Natural killer cell (primary cell): ENCODE measurements at places on chromosomes 4 and X.

DNA sequence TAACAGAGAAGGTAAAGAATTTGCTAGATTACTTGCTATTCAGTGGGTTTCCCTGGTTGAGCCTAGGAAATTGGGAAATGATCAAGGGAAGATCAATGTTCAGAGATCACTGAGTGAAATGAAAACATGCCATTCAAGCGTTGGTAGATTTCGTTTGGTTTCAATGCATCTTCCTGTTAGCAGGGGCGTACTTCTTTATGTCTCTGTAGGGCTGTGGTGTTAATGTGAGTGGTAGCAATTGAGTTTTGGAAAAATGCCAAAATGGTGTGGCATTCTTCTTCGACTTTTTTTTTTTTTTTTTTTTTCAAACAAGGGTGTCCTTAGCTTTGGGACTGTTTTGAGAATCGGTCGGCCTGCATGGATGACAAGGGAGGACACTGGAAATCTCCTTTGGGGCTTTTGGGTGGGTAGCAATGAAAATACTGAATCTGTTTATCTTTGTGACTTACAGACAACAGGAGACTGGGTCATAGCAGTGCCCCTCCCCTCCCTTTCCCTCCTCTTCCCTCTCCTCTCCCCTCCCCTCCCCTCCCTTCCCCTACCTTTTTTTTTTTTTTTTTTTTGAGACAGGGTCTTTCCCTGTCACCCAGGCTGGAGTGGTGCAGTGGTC, 50.4 kb downstream of the SPRY1 start:
- H3K27ac ChIP-seq = no peak overlapping the region
- H3K27me3 ChIP-seq = no peaks in the 10 kb centered on the region
- H3K4me3 ChIP-seq = no peak overlapping the region
- peaks cover 16% of the 10 kb centered on the region for H3K4me1 ChIP-seq
- no peak for DNase-seq

DNA sequence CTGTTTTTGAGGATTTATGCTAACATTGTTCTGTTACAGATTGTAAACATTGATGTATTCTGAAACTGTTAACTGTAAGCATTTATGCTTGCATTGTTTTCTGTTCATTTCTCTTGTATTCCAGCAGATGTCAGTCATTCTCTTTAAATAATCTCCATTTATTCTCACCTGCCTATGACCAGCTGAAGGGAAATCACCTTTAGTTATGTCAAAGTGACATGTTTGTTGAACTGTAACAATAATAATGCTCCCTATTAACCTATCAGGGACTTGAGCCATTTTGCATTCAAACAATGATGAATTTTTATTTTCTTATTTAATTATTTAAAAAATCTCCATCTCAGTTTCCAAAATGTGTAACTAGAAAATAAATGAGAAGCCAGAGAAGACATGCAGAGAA, 58.0 kb downstream of the SPCS3 start:
- H3K27ac ChIP-seq = no peak overlapping the region
- H3K4me1 ChIP-seq = no peaks in the 10 kb centered on the region
- peak; percentile 6 for DNase-seq
- H3K4me3 ChIP-seq = no peak overlapping the region
- no peaks in the 10 kb centered on the region for H3K27me3 ChIP-seq

GRCh38 chrX:153608806-153609205, 9.9 kb upstream of the CCNQ start:
- H3K4me3 ChIP-seq = no peak overlapping the region
- peaks cover 11% of the 10 kb centered on the region for H3K4me1 ChIP-seq
- H3K27ac ChIP-seq = no peak overlapping the region
- H3K27me3 ChIP-seq = no peaks in the 10 kb centered on the region
- DNase-seq = no peak

GRCh38 chrX:46627711-46628419, 54.3 kb downstream of the CHST7 start:
- H3K27ac ChIP-seq = peak overlapping the region; percentile 50
- DNase-seq = no peak
- H3K36me3 ChIP-seq = no peaks in the 10 kb centered on the region
- no peak overlapping the region for H3K4me3 ChIP-seq
- no peaks in the 10 kb centered on the region for H3K27me3 ChIP-seq

GRCh38 chr4:961351-962230, 11.8 kb downstream of the DGKQ start:
- H3K27me3 ChIP-seq = no peaks in the 10 kb centered on the region
- no peak overlapping the region for H3K27ac ChIP-seq
- H3K4me3 ChIP-seq = no peak overlapping the region
- H3K36me3 ChIP-seq = peaks cover 59% of the 10 kb centered on the region

- no peak overlapping the region for H3K27ac ChIP-seq
- no peak overlapping the region for H3K4me3 ChIP-seq
- no peaks in the 10 kb centered on the region for H3K36me3 ChIP-seq
- H3K27me3 ChIP-seq = no peaks in the 10 kb centered on the region
- DNase-seq = no peak
Observed at GRCh38 chrX:148593146-148593545, 92.7 kb downstream of the AFF2 start.

DNA sequence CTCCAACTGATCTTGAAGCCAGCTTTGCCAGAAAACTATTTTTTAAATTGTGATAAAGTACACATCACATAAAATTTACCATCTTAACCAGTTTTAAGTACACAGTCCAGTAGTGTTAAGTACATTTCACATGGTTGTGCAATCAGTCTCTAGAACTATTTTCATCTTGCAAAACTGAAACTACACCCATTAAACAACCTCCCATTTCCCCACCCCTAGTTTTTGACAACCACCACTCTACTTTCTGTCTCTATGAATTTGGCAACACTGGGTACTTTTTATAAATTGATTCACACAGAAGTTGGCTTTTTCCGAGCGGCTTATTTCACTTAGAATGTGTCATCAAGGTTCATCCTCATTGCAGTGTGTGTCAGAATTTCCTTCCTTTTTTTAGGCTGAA, 31.0 kb downstream of the TRPC5 start:
- H3K27me3 ChIP-seq = no peaks in the 10 kb centered on the region
- DNase-seq = no peak
- no peak overlapping the region for H3K27ac ChIP-seq
- no peaks in the 10 kb centered on the region for H3K4me1 ChIP-seq
- H3K36me3 ChIP-seq = no peaks in the 10 kb centered on the region
- no peak overlapping the region for H3K4me3 ChIP-seq

GRCh38 chrX:136086521-136086920, 60.8 kb upstream of the FHL1 start:
- DNase-seq = no peak
- no peaks in the 10 kb centered on the region for H3K4me1 ChIP-seq
- no peaks in the 10 kb centered on the region for H3K27me3 ChIP-seq
- no peak overlapping the region for H3K4me3 ChIP-seq
- no peak overlapping the region for H3K27ac ChIP-seq

DNA sequence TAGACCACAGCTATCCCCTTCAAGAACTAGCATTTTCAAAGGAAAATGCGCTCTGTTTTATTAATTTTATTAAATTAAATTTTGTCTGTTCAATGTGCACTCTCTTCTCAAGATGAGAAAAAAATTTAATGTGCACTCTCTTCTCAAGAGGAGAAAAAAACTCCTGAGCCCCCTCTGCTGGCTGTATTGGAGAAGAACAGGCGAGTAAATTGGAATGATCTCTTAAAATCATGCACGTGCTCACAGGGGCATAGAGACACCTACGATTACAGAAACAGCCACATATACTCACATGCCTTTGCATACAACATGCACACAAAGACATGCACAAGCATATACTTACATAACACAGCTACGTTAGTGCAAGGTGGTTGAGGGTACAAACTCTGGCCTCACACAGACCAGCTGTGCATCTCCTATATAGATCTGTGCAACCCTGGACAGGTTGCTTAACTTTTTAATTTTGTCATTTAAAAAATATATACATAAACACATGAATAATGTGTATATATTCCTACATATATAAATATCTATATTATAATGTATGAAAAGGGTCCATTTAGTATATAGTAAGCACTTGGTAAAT, 176.2 kb upstream of the CXorf66 start:
- DNase-seq = no peak
- no peaks in the 10 kb centered on the region for H3K27me3 ChIP-seq
- H3K27ac ChIP-seq = no peak overlapping the region
- H3K36me3 ChIP-seq = no peaks in the 10 kb centered on the region
- H3K4me1 ChIP-seq = no peaks in the 10 kb centered on the region
- no peak overlapping the region for H3K4me3 ChIP-seq

DNA sequence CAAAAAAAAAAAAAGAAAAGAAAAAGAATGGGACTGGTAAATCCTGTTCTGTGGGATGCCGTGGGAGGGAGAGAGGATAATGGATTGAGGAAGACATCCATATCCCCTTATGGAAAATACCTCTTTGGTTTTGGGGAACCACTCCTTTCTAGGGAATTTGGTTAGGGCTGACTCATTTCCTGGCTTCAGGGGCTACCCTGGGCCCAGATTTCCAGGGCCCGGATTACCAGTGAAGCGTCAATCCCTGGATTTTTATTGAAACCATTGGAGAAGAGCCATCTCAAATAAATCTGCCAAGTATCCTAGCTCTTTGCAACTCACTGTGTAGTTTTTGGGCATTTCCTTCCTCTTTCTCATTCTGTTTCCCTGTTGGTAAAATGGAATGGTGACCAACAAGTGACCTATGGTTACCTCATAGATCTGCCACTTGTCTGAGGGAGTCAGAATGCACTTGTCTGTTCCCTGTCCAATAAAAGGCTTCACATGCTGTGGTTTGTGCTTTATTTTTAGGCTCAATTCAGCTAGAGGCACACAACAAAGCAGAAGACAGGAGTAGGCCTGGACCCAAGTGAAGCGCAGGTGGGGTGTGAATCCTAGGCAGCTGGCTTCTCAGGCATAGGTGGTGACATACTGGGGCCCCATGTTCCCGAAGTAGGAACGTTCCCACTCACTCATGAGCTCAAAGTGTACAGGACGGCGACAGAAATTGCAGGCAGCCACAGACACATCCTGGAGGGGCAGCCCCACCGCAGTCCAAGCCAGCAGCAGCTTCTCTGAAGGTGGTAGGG, 8.6 kb downstream of the APEX2 start:
- no peak overlapping the region for H3K4me3 ChIP-seq
- DNase-seq = no peak
- peaks cover 21% of the 10 kb centered on the region for H3K4me1 ChIP-seq

DNA sequence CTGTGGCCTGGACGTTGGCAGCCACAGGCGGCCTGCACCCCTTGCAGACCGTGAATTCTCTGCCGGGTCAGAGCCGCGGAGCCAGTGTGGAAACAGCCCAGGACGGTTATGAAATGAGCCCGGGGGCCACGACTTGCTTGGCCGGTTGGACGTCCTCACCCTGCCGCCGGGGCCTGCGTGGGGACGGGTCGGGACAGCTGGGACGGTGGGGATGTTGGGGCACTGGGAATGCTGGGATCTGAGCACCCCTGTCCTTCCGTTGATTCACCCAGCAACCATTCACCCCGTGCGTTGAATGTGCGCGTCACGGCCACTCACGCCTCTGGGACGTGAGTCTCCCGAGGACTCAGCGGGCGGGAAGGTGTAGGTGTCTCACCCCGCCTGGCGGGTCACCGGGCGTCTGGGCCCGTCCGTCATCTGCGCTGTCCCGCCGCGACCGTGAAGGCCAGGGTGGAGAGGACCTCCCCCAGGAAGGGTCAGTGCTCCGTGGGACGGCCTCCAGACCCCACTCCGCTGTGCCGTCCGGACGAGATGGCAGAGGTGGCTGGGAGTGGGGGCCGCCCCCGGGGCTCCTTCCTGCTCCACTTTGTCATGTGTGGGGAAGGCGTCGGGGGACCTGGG, 4.5 kb upstream of the PLCXD1 start:
- H3K4me1 ChIP-seq = peaks cover 25% of the 10 kb centered on the region
- peak; percentile 41 for DNase-seq
- no peak overlapping the region for H3K27ac ChIP-seq

- no peaks in the 10 kb centered on the region for H3K27me3 ChIP-seq
- no peak overlapping the region for H3K4me3 ChIP-seq
- no peaks in the 10 kb centered on the region for H3K36me3 ChIP-seq
- H3K27ac ChIP-seq = no peak overlapping the region
- H3K4me1 ChIP-seq = no peaks in the 10 kb centered on the region
- no peak for DNase-seq
Observed at GRCh38 chrX:118367338-118367737, 21.4 kb downstream of the WDR44 start.
